ENCODE measurements at places on chromosomes 2 and 18.

DNA sequence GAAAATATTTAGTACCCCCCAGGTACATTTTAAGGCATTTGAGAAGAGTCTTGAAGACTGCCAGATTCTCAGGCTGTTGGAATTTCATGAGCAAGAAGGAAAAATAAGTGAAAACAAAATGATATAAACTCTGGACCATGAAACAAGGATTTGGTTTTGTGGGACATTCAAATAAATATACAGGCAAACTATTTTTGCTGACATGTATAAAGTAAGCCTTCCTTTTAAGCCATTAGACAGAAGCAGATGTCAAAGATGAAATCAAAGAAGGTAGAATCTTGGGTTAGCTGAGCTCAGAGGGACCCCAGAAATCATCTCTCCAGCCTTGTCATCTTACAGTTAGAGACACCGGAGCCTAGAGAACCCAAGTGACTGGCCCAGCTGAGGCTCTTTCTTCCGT, 51.3 kb upstream of the ACSL3 start:
- DNase-seq, result no peak

DNA sequence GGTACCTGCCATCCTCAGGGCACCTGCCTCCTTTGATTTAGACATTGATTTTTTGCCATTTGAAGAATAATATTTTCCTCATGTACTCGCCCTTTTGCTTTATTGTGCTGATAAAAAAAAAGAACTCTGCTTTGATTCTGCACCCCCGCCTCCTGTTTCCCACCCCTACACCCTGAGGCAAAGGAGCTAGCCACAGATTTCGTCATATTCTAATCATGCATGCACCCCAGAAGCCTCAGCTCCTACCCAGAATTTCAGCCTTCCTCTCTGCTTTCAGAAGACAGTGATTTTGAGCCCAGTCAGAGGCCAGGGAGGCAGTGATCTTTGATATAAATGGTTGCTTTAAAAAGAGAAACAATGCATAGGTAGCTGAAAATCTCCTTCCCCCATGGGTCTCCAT, 329.0 kb downstream of the PTPRM start:
- DNase-seq, result no peak

GRCh38 chr18:74534981-74535649, 815 bp downstream of the CNDP1 start:
- DNase-seq, result no peak

DNA sequence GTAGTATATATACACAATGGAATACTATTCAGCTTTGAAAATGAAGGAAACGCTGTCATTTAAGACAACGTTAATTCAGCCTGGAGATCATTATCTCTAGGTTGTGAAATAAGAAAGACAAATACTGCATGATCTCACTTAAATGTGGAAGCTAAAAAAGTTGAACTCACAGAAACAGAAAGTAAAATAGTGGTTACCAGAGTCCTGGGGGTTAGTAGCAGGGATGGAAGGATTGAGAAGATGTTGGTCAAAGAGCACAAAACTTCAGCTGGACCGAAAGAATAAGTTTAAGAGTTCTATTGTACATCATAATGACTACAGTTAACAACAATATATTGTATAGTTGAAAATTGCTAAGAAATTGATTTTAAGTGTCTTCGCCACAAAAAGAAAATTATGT, 670.3 kb downstream of the NR4A2 start:
- no peak for DNase-seq

- no peak for DNase-seq
These were observed 242.8 kb upstream of the RBMS1 start for GRCh38 chr2:160736148-160737028.

DNA sequence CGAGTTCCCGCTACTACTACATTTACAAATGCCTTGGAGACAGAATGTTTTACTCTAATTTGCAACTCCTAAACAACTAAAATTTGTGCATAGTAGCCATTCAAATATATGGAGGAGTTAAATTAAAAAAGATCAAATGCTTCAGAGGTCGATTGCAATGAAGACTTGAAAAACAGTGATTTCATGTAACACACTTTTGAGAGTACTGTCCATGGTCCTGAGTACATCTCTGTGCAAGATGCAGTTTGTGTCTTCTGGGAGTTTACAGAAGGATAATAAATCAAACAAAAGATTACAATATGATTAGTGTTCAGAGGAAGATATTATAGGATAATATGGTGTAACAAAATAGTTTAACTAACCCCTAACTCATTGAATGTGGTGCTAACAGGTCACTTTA, 894.7 kb downstream of the TMEM182 start:
- DNase-seq, result no peak

- no peak for DNase-seq
These were observed 1.3 kb downstream of the HDAC4 start for GRCh38 chr2:239399433-239399920.

DNA sequence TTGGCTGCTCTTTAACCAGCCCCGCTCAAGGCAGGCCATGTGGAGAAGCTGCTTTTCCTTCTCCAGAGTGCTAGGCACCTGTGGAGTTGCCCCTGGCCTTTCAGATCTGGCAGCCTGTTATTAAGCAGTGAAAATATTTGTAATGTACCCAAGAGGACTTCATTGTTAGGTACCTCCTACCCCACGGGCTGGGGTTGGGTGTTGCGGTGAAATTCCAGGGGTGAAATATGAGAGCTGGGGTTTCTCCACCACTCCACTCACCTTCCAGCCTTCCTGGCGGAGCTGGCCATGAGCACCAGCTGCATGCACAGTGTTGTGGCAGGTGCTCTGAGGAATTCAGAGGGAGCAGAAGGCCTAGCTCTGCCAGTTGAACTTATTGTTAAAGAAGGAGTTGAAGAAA, 39.1 kb downstream of the NTSR2 start:
- no peak for DNase-seq

GRCh38 chr2:49265471-49265870, 111.2 kb upstream of the FSHR start:
- no peak for DNase-seq

DNA sequence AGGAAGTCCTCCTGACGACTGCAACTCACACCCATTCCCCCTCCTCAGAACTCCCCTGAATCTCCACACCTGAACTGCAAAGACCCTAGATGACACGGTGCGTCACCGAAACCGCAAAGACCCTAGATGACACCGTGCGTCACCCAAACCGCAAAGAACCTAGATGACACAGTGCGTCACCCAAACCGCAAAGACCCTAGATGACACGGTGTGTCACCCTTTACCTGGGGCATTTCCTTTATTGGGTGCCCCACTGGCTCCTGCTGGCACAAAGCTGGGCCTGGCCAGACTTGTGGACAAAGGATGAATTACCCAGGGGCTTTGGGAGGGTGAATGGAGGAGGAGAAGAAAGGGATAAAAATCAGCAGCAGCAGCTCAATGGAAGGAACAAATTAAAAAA, 123.8 kb downstream of the CELF4 start:
- no peak for DNase-seq

- no peak for DNase-seq
These were observed 6.4 kb downstream of the ARL4C start for GRCh38 chr2:234490271-234491091.

- DNase-seq, result no peak
These were observed 260.9 kb downstream of the ICOS start for GRCh38 chr2:204197336-204198005.

- no peak for DNase-seq
These were observed 164.6 kb downstream of the HDAC4 start for GRCh38 chr2:239236043-239236807.

DNA sequence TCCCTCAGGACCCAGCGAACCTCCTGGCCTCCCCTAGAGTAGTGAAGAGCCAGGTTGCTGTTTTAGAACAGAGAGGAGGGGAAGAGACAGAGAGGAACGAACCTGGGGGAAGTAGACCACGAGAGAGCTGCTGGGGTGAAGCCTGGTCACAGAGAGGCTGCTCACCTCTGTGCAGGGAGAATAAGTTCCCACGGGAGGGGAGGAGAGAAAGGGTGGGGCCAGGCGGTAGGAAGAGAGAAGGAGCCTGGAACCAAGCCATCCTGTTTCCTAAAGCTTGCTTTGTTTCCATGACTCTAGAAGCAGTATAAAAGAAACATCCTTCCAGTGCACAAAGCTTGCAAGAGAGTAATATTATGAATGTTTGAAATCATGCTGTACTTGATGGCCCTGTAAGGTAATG, 147.9 kb downstream of the MYT1L start:
- DNase-seq, result no peak

- DNase-seq, result no peak
These were observed 215.7 kb downstream of the TPGS2 start for GRCh38 chr18:36613069-36613468.

DNA sequence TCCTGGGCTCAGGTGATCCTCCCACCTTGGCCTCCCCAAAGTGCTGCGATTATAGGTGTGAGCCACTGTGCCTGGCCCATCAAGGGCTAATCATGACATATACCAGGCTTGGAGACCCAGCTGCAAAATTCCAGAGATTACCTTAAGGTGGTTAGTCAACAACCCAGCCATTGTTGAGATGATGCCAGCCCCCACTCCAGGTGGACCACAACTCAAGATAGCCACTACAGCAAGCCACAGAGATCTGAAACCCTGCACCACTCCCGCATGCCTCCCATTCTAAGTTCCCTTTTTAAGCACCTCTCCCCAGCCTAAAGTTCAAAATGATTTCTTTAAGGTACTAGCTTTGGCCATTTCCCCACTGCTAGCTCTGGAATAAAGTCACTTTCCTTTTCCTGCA, 4.6 kb upstream of the CLK1 start:
- no peak for DNase-seq

DNA sequence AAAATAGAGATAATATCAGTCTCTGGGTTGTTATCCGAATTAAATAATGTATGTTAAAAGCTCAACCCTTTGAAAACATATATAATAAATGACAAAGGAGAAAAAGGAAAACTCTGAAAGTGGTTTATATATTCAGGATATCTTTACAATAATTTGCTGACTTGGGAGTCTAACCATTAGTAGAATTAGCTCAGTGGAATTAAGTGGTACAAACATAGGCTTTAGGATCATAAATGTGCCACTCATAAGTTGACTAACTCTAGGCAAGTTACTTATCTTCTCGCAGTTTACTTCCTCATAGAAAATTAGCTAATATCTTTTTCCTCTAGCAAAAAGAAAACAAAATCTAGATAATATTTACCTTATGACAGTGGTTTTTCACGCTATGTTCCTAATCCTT, 44.6 kb downstream of the HEATR5B start:
- no peak for DNase-seq

GRCh38 chr2:176082824-176083751, 674 bp downstream of the EVX2 start:
- DNase-seq, result no peak

DNA sequence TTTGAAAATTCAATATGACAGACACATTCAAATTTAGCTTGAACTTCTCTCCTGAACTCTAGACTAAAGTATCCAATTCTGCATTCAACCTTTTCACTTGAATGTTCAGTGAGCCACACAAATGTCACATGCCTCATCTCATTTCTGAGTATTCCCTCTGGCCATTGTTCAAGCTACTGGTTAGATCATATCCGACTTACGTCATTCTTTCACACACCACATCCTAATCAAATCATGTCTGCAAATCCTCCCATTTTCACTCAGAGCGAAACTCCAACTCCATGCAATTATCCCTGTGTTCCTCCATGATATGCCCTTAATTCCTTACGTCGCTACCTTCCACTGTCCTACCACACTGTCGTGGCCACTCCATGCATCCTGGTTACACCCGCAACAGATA, 425.1 kb downstream of the CBLN2 start:
- no peak for DNase-seq

- DNase-seq, result no peak
These were observed 78.3 kb downstream of the PDCL3 start for GRCh38 chr2:100641125-100641435.

DNA sequence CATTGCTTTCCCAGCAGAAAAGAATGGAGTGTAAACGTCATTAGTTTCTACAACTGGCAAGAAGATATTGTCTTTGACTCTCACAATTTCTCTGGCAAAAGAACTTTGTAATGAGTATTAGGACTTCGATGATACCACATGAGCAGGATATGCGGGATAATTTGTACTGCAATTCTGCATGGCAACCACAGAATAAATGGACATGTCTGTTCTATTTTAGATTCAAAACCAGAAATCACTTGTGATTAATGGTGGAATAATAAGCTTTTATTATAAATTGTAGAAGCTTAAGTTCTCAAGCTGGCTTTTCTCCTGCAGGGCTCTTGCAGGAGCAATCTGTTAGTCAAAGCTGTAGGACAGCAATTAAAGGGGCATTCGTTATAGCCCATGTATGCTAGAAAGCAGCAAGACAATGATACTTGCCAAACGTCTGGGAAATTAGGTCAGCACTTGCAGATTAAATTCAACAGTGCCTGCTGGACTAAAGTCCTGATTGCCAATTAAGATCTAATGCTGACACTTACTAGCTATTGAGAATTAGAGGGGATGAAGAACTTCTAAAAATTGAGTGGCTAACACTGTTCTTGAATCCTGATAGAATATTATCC, 177.9 kb downstream of the PTH2R start:
- DNase-seq, result no peak

DNA sequence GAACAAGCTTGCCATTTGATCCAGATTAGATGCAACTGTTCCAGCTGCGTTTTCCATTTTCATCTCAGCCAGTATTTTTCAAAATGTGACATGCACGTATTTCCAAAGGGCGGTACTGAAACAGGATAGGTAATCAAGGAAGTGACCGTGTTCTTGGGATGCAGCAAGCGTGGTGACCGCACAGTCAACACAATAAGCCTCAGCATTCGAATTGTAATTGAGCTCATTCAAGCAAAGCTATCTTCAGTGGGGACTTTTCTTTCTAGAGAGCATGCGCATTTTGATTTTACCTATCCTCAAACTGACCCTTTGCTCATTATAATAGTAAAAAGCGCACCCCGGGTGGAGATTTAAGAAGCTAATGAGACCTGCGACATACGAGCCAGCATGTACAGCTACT, 3.4 kb upstream of the ALPP start:
- DNase-seq, result no peak

DNA sequence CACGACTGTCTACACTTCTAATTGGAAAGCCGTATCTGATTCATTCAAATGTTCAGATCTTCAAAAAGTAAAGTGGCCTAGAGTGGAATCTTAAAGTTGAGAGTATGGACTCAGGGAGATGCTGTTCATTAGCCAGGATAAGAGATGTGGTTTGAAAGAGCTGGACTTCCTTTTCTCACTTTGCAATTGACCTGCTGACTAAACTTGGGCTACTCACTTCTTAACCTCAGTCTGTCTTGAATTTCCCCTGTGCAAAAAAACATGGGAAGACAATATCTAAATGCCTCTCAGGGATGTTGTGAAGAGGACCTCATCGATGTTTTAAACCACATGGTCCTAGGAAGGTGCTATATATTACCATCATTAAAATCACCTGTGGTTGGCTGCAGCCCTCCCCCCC, 64.1 kb downstream of the BCL2 start:
- no peak for DNase-seq

DNA sequence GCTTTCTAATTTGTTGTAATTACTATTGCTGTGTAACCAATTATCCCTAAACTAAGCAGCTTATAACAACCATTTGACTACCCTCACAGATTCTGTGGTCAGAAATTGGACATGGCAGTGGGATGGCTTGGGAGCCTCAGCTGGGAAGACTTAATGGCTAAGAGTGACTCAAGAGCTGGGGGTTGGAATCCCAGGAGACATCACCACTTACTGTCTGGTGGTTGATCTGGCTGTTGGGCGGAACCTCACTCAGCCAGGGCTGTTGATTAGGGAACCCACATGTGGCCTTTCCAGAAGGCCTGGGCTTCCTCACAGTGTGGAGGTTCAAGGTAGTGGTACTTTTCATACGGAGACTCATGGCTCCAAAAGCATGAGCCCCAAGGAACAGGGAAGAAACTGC, 49.8 kb downstream of the E2F6 start:
- DNase-seq, result no peak

- DNase-seq, result no peak
These were observed 196.1 kb downstream of the SLC4A3 start for GRCh38 chr2:219823574-219823973.
